Muscle of arm (tissue), 14 donors: ENCODE measurements at places on chromosomes 13 and 19.

DNA sequence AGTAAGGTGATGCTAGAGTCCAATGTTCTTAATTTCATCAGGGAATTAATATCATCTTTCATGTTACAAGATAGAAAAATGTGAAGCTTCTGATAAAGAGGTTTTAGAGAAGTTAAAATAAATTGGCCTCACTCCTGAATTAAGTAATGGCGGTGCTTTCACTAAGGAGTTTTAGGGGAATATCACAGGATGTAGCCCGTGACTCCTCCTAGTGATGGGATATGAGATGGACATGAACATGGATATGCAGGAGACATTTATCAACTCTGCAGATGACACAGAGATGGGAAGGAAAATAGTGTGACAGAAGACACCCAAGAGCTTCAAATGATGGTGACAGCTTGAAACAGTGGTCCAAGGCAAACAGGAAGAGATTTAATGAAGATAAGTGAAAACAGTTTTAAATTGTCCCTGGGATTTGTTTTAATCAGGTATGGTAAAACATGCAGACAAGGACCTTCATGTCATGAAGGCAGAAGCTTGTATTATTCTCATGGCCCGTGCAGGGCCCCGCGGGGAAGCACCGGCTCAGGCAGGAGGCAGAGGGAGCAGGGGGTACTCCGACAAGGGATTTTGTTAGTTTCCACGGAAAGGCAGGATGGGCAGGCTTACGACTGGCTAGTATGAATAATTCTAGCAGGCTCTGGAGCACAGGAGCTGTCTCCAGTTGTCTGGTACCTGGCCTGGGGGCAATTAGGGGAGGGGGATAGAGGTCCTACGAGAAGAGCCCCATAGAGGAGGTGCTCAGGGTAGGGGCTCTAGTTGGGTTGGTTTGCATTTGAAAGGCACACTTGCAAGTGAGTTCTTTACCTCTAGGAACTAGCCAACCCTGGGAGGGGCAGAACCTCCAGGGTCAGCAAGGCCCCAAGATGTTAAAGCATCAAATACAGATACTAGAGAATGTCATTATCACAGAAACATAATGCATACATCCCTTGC lies 38.7 kb upstream of the FARP1 start:
- no peak for DNase-seq

GRCh38 chr19:1249990-1250436 lies 1.6 kb downstream of the MIDN start:
- no peak for DNase-seq

DNA sequence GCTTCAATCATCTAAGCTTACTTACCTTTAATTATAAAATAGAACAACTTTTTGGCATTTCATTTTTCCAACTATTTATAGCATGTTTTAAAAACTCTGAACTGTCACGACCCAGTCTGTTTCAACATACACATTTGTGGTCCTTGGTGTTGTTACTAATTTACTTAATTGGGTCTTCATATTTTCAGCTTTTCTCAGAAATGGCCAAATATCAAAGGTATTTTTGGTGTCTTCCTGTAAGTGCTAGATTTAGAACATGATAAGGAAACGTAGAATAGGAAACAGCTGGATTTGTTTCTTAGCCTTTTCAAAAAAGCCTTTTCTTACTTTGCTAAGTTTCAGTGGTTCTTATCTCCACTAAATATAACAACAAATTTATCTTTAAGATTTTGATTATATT lies 11.4 kb downstream of the LPAR6 start:
- DNase-seq, result no peak

DNA sequence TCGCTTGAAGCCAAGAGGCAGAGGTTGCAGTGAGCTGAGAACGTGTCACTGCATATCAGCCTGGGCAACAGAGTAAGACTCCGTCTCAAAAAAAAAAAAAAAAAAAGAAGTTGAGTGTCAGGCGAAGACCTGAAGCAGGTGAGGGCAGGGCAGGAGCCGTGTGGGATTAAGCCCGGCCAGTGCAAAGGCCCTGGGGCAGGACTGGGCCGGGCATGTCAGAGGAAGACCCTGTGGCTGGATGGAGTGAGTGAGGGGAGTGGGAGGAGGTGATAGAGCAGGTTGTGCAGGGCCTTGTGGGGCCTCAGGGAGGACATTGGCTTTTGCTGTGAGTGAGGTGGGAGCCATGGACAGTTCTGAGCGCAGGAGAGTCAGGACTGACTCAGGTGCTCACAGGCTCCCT lies 47.9 kb downstream of the TMED1 start:
- DNase-seq, result no peak

DNA sequence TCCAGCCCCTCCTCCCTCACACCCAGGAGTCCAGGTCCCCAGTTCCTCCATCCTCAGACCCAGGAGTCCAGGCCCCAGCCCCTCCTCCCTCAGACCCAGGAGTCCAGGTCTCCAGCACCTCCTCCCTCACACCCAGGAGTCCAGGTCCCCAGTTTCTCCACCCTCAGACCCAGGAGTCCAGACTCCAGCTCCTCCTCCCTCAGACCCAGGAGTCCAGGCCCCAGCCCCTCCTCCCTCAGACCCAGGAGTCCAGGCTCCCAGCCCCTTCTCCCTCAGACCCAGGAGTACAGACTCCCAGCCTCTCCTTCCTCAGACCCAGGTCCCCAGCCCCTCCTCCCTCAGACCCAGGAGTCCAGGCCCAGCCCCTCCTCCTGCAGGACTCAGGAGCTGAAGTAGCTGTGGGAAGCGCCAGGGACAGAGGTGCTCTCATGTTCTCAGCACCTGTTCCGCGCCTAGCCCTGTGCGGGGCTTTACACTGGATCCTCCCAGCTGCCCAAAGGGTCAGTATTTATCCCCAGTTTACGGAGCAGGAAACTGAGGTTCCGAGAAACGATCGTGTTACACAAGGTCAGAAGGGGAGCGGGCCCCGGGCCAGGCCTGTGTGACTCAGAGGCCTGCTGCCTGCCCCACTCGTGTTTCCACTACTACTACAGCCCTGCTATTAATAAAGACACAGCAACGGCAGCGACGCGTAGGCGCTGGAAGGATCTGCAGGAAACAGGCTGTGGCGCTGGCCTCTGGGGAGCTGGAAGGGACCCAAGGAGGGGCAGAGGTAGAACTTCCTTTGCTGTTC lies 1.7 kb upstream of the SBK3 start:
- DNase-seq, result no peak

DNA sequence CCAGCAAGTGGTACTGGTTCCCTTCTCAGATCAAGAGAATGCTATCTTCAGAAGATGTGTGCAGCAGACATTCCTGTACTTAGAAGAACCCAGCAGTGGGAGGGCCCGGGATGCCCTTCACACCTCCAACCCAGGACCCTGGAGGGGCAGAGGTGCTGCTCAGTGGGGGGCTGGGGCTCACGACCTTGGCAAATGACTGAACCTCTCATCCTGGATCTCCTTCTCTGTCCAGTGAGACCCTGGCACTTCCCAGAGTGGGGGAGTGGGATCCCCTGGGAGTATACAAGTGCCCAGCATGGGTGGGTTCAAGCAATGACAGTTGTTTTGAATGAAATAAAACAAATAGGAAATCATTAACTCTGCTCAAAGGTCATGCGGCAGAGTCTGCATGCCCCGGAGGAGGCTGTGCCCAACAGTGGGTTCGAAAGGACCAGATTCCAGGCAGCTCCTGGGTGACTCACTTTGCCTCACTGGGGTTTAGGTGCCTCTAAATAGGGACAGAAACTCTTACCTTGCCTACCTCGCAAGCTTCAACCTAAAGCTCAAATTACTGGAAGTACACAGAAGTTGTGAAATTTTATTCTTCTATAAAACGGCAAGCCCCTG lies 26.9 kb downstream of the GGACT start:
- DNase-seq, result no peak

DNA sequence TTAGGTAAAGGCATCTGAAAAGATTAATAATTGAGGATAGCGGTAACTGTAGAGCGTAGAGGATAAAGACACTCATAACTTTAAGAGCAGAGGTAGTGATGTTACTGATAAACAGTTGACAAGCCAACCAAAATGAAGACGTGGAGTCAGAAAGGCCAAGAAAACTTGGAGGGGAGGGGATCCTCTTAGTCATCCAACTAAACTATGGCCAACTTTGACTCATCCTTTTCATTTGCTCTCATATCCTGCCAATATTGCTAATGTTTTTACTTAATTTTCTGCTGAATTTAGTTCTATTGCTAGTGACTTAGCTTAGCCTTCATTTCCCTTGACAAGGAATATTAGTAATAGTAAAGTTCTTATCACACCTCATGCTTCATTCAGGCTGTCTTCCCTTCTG lies 13.4 kb downstream of the ITGBL1 start:
- DNase-seq, result no peak

- no peak for DNase-seq
These were observed 40.2 kb downstream of the CCNE1 start for GRCh38 chr19:29851769-29852521.

GRCh38 chr13:51444922-51445321 lies 7.9 kb downstream of the INTS6 start:
- DNase-seq, result peak; percentile 32

GRCh38 chr19:7844405-7844804 lies 14.4 kb downstream of the EVI5L start:
- DNase-seq, result no peak

DNA sequence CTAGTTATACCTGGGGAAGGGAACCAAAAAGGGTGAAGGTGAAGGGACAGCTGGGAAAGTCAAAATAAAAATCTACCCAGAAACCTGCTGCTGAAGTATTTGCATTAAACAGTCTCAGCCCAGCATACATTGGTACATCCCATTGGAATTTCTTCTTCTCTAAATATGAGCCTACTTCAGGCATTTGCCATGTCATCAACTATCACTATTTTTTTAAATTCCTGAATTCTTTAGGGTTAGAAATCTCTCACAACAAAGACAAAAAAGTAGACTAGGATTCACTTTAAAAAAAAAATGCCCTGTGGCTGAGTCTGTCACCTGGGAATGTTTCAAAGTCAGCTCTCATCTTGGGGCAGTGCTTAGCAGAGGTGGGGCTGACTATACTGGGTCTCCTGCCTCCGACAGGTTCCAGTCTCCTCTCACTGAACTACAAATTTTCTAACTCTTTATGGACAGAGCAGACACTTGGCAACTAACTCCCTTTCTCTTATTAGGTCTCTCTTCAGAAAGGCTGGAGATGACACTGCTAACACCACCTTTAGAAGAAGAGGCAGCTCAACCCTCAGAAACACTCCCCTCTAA lies 141.2 kb downstream of the LHFPL6 start:
- DNase-seq, result no peak

DNA sequence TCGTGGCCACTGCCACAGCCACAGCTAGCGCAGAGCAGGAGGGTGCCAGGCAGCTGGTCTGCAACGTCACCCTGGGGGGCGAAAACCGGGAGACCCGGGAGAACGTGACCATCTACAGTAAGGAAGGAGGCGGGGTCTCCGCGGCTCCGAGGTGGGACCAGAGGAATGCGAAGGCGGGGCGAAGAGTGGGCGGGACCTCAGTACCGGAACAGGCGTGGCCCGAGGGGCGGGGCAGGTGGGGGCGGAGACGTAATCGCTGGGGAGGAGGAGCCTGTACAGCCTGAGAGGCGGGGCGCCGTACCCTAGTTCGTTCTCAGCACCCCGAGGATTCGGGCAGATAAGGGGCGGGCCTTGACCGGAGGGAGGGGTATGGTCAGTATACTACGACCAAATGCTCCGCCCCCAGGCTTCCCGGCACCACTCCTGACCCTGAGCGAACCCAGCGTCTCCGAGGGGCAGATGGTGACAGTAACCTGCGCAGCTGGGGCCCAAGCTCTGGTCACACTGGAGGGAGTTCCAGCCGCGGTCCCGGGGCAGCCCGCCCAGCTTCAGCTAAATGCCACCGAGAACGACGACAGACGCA lies 2.5 kb downstream of the ICAM5 start:
- DNase-seq, result no peak

GRCh38 chr13:99980201-99980823 lies 1.3 kb upstream of the ZIC2 start:
- no peak for DNase-seq

- DNase-seq, result no peak
These were observed 2.8 kb upstream of the IFNL2 start for GRCh38 chr19:39265321-39265916.

- no peak for DNase-seq
These were observed 15.6 kb upstream of the C1QTNF9 start for GRCh38 chr13:24293746-24294145.

GRCh38 chr13:48078251-48078656 lies 16.6 kb downstream of the MED4 start:
- no peak for DNase-seq

- DNase-seq, result no peak
These were observed 30.0 kb upstream of the HMGB1 start for GRCh38 chr13:30495746-30496145.

DNA sequence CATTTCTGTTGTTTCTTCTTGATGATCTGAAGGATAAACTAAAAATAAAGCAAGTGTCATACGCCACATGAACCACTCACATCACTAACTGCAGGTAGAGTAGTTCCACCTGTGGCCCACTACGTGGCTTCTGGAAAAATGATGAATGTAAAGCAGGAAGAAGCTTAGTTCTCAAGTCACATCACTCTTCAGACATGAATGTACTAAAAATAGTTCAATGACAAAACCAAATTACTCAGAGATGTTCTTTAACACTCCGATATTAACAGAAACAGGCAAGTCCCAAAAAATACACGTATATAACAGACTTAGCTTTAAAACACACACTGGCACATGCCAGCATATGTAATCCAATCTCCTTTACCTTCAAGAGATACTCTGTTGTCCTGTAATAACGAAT lies 21.6 kb downstream of the RAB20 start:
- no peak for DNase-seq

GRCh38 chr19:15669891-15670290 lies 3.0 kb upstream of the CYP4F12 start:
- no peak for DNase-seq

DNA sequence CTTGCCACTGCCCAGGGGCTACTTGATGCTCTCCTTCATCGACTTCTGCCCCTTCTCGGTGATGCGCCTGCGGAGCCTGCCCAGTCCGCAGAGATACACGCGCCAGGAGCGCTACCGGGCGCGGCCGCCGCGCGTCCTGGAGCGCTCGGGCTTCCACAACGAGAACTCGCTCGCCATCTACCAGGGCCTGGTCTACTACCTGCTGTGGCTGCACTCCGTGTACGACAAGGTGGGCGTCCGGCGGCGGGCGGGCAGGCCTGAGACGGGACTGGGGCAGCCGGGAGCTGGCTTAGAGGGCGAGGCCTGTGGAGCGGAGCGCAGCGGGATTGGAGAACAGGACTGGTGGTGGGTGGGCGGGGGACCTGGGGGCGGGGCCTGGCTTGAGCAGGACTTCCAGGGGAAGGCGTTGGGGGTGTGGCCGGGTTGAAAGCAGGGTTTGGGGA lies 12.7 kb upstream of the PSMD8 start:
- DNase-seq, result peak; percentile 59

GRCh38 chr19:49533551-49534488 lies 6.0 kb downstream of the RCN3 start:
- DNase-seq, result peak; percentile 72

GRCh38 chr19:53865918-53866864 lies 1.5 kb upstream of the MYADM start:
- DNase-seq, result peak; percentile 82

DNA sequence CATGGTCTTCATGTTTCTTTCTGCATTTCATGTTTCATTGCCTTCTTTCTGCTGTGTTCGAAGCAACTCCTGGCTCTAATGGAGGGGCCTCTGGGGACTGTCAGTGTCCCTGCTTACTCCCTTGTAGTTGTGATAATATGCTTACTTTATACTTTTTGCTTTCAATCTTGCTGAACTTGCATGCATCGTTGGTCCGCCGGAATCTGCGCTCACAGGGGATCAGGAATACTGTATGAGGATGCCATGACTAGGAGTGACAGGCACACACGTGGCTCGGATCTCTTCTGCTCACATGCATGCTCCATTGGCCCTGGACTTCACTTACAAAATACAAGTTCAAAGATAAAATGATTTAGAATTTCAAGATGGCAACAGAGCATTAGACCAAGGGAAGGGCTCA lies 108.8 kb downstream of the SIPA1L3 start:
- no peak for DNase-seq

GRCh38 chr19:27779954-27780353 lies 1433.0 kb downstream of the UQCRFS1 start:
- no peak for DNase-seq
